ENCODE measurements at places on chromosomes 16 and 17.

DNA sequence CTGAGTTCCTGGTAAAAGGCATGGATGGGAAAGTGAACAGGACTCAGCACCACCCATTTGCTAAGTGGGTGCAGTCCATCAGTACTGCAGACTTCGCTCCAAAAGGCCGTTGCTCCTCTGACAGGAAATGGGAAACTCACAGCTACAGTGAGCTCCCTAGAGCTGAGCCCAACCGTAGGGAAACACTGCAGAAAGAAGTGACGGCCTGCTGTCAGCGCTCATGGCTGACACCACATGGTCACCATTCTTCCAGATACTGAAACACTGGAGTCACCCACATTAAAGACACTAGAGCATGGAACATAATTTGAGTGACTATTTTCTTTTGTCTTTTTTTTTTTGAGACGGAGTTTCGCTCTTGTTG lies 31.9 kb downstream of the UBE2O start:
- DNase-seq = no peak

DNA sequence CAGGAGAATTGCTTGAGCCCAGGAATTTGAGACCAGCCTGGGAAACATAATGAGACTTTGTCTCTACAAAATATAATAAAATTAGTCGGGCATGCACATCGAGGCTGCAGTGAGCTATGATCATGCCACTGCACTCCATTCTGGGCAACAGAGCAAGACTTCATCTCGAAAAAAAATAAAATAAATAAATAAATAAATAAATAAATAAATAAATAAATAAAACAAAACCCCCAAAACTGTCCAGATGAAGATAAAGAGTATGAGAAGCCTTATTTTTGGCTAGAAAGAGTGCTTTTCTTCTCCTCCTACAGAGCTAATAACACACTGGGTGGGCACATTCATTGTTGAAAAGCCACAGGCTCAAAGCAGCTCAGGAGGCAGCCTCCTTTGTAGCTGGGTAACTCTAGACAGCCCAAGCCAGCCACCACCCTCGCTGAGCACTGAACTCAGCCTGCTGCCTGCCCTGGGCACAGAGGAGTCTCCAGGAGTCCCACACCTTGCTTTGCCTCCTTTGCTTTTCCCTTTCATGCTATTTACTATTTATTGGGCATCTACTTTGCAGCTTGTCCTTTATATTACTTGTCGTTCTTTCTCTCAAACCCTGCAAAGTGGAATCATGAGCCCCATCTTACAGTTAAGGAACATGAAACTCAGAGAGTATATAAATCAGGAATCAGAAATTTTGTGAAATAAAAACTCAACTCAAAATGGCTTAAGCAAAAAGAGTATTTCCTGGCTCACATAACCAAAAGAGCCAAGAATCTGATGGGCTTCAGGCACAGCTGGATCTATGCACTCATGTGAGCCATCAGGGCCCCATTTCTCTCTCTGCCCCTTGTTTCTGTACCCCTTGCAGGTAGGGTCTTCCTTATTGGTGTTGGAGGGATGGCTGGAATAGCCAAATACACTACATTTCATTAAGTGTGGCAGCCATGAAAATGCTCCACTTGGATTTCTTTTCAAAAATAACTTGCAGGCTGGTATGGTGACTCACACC lies 18.1 kb upstream of the C16orf87 start:
- DNase-seq = no peak

DNA sequence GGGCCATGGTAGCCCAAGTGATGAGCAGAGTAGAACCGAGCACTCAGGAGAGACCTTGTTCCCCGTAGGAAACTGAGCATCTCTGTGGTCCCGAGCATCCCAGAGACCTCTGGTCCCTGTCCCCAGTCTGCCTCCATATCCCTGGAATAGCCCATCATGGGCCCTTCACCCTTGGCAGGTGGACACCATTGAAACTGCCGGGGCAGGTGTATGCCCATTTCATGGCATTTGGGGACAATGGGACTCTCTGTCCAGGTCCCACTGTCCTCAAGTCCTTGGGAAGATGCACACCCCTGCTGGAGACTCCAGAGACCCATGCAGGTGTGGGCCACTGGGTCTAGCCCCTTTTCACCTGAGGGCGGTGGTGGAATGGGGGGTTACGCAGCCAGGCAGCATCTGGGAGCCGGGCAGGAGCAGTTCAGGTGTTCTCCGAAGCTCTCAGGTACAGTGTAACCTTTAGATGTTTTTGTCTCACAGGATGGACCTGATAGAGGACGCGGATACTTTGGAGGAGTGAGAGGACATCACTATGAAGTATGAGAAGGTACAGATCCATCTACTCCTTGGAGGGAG lies 75.9 kb downstream of the GOSR1 start:
- no peak for DNase-seq

GRCh38 chr17:42841975-42842685 lies 2.2 kb upstream of the AOC2 start:
- no peak for DNase-seq

DNA sequence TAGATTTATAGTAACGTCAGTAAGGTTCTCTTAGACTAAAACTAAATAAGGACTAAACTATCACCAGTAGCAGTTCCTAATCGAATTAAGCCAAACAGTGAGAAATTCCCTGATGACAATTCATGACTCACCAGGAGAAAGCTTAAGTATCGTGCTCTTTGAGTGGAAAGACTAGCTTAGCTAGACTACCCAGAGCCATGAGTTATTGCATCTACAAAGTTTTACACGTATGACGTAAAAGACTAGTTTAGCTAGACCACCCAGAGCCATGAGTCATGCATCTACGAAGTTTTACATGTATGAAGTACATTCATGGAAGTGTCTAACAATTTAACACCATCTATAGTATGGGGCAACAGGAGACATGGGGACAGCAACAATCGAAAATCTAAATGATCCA lies 36.6 kb downstream of the UBE2G1 start:
- no peak for DNase-seq

DNA sequence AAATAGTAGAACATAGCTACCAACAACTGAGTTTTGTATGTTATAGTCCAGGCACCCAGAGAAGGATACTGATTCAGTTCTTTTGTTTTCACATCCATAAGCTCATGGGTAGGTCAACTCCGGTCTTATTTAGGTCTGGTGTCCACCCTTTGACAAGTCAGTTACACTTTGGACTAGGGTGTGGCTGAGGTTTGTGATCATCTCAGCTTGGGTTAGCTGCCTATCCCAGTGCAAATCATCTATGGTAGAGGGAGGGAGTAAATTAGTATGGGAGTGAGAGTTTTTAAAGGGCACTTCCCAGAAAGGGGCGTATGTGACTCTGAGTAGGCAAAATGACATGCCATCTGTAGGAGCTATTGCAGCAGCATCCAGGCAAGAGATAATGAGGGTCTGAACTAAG lies 66.1 kb downstream of the TANC2 start:
- DNase-seq = no peak

DNA sequence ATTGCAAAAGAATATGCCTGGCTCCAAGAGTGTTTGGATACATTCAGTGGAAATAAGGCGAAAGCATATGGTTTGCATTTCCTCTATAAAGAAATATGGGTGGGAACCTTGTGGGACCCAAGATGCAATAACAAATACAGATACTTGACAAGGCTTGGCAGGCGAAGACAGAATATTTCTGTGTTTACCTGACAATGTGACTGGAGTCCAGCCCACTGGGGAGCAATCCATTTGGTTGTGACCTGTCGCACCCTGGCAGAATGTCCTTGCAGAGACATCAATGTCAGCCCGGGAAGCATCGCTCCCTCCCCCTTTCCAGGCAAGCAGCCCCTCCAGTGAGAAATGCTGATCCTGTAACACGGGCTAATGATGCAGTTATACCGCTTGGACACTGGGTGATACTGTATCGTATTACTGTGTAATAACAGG lies 296.6 kb downstream of the MAF start:
- DNase-seq = no peak

DNA sequence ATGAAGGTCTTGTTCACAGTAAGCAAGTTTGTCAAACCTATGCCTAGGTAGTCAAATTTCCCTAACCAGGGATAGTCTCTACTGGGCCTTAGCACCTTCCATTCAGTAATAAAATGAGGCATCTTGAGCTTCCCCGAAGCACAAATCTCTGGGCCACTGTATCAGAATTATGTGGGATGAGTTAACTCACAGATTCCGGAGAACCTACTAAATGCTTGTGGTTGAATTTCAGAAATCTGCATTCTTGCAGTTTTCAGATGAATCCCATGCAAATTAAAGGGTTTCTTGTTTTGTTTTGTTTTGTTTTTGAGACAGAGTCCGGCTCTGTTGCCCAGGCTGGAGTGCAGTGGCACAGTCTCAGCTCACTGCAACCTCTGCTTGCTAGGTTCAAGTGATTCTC lies 478.8 kb upstream of the HSBP1 start:
- DNase-seq = no peak

DNA sequence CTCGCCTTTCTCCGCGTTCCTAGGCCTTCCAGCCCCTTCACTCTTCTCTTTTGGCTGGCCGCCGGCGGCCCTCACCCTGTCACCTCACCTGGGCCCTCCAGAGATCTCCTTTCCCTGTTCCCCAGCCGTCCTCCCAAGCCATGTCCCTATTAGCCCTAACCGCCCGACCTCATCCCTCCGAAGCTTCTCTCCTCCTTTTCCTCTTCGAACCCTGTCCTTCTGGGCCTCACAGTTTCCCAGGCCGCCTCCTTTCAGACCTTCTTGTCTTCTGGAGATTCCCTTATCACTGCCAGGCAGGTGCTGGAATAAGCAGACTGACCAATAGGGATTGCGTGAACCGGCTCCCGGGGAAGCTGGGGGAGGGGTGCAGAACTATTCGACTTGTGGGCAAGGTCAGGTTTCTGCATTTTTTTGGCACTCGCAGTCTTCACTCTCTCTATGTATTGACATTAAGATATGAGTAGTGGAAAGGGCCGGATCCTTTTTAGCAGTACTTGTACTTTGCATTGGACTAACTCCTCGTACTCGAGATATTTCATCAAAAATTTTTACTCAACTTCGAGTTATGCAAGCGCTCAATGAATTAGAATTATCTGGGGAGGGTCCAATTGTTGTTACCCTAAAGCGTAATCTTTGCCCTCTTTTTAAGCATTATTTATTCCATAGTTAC lies 690 bp downstream of the RHOT1 start:
- DNase-seq = peak; percentile 29

- DNase-seq = peak; percentile 69
Measured at GRCh38 chr17:60525685-60526514, at the start of gene APPBP2. APPBP2 (minus strand) TSS chr17:60526242; CDS start chr17:60525931, 311 bp downstream.

DNA sequence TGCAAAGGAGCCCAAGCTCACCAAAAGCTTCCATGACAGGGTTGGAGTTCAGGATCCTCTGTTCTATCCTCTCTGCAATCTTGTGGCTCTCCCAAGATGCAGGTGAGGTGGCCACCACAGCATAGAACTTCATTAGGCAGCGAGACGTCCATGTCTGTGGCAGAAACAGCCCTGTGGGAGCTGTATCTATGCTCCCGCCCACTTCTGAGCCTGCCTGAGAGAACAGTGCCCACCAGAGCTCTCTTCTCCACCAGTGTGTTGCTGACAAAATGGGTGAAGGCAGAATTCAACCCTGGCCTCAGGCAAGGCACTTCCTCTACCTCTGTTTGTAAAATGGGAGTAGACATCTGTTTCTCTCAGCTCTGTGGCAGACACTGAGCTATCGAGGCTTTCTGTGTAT lies 18.8 kb downstream of the MYO19 start:
- DNase-seq = no peak

GRCh38 chr17:7538891-7539545 lies 9.8 kb upstream of the TNFSF12 start:
- DNase-seq = no peak

DNA sequence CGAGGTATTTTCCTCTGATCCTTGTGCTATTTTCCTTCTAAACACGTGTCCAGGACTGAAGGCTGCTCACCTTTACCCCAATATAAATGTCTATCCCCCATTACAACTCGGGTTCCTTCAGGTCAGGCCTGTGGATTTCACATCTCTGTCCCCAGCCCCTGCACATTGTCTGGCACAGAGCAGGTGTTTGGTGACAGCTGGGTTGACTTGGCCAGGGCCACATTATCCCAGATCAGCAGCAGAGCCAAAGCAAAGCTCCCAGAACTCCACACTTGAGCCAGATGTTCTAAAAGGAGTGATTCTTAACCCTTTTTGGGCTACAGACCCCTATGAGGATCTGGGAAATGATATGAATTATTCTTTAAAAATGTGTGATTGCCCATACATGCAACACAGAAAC lies 18.0 kb upstream of the SPATA32 start:
- no peak for DNase-seq

GRCh38 chr17:4476017-4476416 lies 22.7 kb upstream of the SPNS2 start:
- DNase-seq = no peak

DNA sequence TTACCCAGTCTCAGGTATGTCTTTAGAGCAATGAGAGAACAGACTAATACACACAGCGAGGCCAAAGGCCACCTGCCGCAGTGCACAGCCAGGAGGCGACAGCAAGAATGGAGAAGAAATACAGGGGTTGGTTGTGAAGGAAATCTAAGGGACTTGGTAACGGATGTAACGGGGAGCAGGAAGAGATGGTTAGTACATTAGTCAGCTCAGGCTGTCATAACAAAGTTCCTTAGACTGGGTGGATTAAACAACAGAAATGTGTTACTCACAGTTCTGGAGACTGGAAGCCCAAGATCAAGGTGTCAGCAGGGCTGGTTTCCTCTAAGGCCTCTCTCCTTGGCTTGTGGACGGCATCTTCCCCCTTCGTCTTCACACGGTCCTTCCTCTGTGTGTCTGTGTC lies 47.1 kb downstream of the TVP23C start:
- DNase-seq = no peak

DNA sequence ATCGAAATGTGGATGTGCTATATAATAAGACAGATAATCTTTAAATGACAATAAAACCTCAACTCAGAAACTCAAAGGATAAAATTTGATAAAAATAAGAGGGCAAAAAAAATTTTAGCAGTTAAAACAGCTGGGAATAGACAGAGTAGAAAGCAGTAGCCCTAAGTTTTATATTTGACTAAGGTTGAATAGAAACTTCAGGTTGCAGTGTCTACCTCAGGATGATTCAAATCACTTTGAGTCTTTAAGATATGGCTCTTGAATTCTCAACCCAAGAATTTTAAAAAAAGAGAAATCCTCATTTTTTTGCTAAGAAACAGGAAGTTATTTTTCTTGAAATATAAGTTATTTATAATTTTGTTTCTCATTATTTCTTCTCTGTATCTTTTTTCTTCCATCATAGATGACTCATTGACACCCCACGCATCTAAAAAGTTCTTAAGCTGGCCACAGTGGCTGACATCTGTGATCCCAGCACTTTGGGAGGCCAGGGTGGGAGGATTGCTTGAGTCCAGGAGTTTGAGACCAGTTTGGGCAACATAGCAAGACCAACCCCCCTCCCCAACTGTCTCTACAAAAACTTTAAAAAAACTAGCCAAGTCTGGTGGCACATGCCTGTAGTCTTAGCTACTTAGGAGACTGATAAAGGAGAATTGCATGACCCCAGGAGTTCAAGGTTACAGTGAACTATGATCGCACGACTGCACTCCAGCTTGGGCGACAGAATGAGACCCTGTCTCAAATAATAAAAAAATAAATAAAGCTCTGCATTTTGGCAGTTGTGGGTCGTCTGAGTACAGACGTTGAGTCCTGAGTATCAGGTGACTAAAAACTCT lies 23.9 kb downstream of the NFAT5 start:
- DNase-seq = no peak

- no peak for DNase-seq
Measured at GRCh38 chr17:21297597-21297996, 13.1 kb downstream of the MAP2K3 start.

- DNase-seq = no peak
Measured at GRCh38 chr17:68428498-68429172, 28.7 kb downstream of the WIPI1 start.

GRCh38 chr17:79035686-79036085 lies 11.7 kb downstream of the C1QTNF1 start:
- no peak for DNase-seq
